ENCODE measurements at places on chromosomes 13 and 19. TPM values are rescaled to one million over a fixed set of nuclear protein-coding genes. Genes with fewer than 3 reads are reported as not detected.

Gene MUC16
- not detected for total RNA-seq

Gene SARS2
- 15.0 TPM for total RNA-seq

Gene APC2
- 0.09 TPM for total RNA-seq

Gene CRB3
- total RNA-seq: not detected

Gene WTIP
- 43.2 TPM for total RNA-seq

Gene CERS1
- total RNA-seq: 4.5 TPM

Gene STOML3
- not detected for total RNA-seq

Gene SULT2A1
- total RNA-seq: not detected

Gene SWSAP1
- 0.72 TPM for total RNA-seq

Gene TEAD2
- 53.1 TPM for total RNA-seq

Gene ZNF730
- total RNA-seq: 0.85 TPM

Gene ELOF1
- 23.4 TPM for total RNA-seq

Gene SLC7A1
- 12.4 TPM for total RNA-seq

All from endothelial cell of coronary artery (primary cell).